ENCODE measurements at places on chromosomes 16 and 17. TPM values are rescaled to one million over a fixed set of nuclear protein-coding genes. Genes with fewer than 3 reads are reported as not detected.

TMEM231 gene
- 13.6 TPM for total RNA-seq

ZNF286A gene
- total RNA-seq: 51.2 TPM

ERBB2 gene
- total RNA-seq: 2.8 TPM

KRTAP3-1 gene
- total RNA-seq: not detected
